ENCODE measurements at places on chromosomes 12 and 14. TPM values are rescaled to one million over a fixed set of nuclear protein-coding genes. Genes with fewer than 3 reads are reported as not detected.

DNA sequence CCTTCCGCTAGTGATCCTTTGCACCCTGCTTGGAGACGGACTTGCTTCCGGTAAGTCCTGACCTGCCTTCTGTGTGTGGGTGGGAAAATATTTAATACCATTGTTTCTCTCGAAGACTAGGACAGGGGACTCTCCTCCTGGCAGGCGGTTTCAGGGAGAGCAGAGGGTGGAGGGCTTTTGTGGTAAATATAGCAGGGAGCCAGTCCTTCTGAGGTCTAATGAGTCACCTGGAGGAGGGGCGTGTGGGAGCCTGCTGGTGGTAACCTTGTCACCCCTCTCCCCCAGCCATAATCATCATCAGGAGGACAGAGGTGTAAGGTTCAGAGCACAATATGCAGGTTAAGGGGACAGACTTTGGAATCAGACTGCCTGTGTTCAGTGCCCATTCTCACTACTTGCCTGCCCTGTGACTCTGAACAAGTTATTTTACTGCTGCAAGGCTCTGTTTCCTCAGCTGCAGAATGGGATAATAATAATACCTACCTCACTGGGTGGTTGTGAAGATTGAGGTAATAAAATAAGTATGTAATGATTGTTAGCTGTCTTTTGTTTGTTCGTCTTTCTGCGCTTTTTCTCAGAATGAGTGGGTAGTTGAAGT, 47.4 kb downstream of the SUSD6 start:
- peak; percentile 10 for ATAC-seq

GRCh38 chr12:93361151-93361919, 16.4 kb upstream of the NUDT4 start:
- no peak for ATAC-seq

DNA sequence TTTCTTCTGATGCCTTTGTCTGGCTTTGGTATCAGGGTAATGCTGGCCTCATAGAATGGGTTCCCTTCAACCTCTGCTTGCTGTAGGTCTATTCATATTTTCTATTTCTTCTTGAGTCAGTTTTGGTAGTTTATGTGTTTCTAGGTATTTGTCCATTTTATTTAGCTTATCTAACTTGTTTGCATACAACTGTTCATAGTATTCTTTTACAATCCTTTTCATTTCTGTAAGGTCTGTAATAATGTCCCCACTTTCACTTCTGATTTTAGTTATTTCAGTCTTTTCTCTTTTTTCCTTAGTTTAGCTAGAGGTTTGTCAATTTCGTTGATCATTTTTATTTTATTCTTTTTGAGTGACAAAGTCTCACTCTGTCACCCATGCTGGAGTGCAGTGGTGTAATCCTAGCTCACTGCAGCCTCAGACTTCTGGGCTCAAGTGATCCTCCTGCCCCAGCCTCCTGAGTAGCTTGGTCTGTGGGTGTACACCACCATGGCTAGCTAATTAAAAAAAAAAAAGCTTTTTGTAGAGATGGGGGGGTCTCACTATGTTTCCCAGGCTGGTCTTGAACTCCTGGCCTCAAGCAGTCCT, 11.7 kb downstream of the TTLL5 start:
- no peak for ATAC-seq

DNA sequence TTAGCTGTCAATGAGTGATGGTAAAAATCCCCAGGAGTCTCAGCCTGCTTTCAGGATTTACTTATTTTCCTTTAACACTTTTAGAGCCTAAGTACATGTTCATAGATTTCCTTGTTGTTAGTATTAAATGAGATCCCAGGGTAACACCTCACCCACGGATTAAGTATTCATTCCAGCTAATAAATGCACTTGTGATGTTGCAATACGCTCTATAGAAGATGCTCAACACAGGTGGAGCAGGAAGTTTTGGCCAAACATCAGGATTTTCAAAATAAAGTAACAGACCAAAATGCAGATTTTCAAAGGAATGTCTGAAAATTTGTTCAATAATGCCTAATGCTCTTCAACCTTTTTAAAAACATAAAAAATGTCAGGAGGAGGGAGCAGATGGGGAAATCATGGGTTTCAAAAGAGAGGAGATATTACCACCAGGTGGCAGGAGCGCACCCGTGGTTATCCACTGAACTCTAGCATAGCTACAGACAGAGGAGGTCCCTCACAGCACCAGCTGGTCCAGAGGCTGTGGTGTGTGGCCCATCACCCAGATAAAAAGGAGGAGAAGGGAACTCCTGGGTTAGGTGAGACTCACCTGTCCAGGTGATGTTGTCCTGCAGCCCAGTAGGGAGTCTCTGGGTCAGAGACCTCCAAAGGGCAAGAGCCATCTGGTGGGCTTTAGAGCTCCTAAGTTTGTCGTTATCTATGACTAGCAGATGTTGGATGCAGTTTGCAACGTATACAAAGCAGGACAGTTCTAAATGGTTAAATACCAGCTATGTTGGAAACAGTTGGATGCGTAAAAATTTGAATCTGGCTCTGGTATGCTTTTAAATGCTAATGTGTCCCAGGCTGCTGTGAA, 1158.4 kb upstream of the TMEM132C start:
- ATAC-seq, result peak; percentile 79

DNA sequence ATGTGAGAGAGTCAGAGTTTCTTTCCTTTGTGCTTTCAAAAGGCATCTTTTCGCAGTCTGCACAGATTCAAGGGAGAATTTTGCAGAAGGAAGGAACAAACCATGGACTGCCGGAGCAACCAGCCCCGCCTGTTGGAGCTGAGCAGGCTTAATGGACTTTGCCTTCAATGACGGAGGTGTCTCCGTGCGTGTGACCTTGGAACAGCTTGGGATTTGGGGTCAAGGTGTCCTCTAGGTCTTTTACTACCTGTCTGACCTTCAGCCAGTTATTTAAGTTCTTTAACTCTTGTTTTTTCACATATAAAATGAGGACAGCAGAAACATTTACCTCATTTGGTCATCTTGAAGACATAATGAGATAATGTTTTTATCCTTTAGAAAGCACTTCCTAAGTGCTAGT, 4.1 kb downstream of the FGF23 start:
- ATAC-seq, result no peak

ABCD2 gene
- 0.12 TPM for total RNA-seq
